D341Med (cell line): ENCODE measurements at places on chromosomes 12 and 14.

DNA sequence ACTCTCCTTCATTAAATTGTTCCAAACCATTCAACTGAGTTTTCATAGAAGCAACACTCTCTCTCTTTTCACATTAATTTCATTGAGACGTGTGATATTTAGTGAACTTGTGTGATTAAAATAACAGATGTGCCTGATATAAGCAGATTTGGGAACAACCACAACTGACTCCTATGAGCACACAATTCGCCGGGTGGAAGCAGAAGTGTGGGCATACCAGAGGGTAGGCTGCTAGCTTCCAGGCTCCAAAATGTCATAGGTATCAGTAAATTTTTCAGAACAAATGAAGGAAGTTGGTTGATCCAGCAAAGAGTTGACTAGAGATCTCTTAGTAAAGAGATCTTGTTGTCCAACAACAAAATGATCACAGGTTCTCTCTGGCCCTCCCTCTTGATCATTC is 429.7 kb downstream of the DPF3 start:
- no peak for DNase-seq

DNA sequence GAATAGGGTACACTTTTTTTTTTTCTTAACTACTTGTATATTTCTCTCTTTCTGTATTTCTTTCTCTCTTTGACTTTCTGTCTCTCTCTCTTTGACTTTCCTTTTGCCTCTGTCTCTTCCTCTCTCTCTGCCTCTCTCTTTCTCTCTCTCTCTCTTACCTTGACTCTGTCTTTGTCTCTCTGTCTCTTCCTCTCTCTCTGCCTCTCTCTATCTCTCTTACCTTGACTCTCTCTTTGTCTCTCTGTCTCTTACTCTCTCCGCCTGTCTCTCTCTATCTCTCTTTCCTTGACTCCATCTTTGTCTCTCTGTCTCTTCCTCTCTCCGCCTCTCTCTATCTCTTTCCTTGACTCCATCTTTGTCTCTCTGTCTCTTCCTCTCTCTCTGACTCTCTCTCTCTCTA is 62.4 kb upstream of the PRMT8 start:
- no peak for DNase-seq

GRCh38 chr12:3928538-3929184 is 55.5 kb upstream of the PARP11 start:
- DNase-seq = no peak

- no peak for DNase-seq
Observed at GRCh38 chr12:118055865-118056773, 4.9 kb downstream of the WSB2 start.

- no peak for DNase-seq
Observed at GRCh38 chr12:50720085-50720484, 43.8 kb upstream of the ATF1 start.

DNA sequence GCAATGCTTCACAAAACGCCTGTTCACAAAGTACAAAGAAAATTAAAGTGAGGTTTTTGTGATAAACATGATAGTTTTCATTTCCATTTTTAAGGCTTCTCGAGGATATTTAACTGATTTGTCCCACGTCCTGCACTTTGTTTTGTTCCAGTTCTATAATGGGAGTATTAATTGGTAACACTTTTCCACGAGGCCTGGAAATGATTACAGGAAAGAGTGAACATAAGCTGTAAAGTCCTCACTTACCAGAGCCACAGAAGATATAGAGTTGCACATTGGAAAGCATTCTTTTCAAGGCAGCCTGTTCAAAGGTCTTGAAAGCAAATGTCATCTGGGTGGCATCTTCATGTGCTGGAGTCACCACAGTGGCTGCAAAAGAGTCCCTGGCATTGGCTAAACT is 1236.6 kb downstream of the BCL11B start:
- no peak for DNase-seq

- no peak for DNase-seq
Observed at GRCh38 chr12:41521872-41522379, 333.8 kb downstream of the PDZRN4 start.

DNA sequence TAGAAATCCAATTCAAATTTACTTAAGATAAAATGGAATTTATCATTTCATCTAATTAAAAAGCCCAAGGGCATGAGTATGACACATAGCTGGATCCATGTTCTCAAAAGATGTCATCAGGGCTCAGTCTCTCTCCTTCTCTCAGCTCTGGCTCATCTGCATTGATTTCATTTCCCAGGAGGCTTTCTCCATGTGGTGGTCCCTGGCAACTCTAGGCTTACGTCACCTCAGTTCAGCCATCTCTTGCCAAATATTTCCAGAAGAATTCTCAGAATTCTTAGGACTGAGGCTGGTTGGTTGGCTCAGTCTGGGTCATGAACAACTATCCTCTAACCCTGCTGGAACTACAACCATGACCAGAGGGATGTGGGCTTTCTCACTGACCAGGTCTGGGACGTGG is 65.3 kb downstream of the FOS start:
- DNase-seq = no peak

DNA sequence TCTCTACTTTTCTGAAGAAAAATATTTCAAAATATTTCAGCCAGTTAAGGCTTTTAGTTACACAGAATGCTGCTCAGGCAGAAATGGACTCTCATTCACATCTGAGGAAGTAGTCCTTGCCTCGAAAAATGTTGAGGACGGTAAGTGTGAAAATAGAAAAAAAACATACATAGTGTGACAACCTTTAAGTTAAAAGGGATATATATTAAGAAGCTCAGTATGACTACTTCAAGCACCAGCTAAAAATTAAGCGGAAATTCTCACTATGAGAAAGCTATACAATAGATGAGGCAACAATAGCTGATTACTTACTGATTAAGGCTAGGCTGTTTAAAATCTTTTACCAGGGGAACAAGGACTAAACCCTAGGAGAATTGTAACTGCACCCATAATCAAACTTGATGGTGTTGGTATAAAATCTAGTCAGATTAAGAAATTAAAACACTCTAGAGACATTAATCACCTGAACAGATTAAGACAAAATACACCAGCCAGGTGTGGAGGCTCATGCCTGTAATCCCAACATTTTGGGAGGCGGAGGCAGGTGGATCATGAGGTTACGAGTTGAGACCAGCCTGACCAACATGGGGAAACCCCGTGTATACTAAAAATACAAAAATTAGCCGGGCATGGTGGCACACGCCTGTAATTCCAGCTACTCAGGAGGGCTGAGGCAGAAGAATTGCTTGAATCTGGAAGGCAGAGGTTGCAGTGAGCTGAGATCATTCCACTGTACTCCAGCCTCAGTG is 53.9 kb downstream of the HNRNPC start:
- DNase-seq = no peak

DNA sequence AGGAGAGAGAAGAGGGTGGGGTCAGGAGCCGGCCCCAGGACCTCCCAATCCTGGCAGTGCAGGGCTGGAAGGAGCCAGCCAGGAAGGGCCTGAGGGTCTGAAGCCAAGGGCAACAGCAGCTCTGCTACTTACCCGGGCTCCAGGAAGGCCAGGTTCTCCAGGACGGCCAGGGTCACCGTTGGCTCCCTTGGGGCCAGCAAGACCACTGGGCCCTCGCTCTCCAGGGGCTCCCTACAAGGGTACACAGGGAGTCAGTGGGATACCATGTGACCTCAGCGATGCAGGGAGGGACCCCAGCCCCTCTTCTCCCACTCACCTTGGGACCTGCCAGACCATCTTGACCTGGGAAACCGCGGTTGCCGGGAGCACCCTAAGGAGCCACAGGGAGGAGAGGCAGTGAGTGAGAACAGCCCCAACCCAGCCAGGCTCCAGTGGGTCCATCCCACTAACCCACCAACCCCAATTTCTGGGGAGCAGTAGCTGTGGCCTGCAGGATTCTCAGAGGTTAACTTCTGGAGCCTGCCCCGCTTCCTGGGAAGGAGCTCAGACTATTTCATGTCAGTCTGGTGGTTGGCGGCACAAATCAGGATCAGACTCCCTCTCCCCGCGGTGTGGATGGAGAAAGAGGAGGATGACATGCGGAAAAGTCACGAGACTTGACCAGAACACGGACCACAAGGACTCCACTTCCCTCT is 18.5 kb downstream of the COL2A1 start:
- DNase-seq = no peak

GRCh38 chr12:124904306-124905098 is 9.9 kb downstream of the UBC start:
- no peak for DNase-seq

DNA sequence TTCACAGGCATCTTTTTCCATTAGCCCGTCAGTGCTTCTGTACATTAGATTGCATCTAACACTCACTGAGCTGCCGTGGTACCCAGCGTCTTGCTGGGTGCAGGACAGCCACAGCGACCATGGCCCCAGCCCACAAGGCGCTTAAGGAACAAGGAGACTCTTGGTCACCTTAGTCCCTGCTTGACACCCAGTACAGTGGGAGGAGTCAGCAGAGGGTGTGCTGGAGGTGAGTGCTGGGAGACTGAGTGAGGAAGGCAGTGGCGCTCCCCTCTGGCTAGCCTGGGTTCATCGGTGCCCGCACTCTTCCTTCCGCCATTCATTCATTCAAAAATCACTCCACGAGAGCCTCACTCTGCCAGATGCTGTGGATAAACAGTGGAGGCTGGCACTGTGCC is 21.8 kb downstream of the FBLN5 start:
- DNase-seq = no peak

DNA sequence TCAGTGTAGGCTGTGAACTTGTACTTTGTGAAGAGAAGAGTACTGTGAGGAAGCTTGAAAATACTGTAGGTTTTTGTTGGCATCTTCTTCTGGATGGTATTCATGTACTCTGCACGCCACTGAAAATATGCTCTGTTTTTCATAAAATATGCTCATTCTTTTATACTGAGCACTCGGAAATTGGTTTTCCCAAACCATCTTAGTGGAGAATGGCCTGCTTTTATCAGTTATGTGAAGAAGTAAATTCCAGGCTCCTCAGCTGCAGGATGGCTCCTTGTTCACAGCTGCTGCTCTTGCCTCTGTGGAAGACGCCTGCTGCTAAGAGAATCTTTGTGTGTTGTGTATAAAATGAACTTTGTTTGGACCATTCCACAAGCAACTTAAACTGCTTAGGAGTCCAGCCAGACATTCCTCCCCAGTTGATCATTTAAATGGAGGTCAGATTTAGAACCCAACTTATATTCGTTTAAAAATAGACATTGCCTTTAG is 443.5 kb upstream of the RGS6 start:
- no peak for DNase-seq
